Stimulated activated CD8-positive, alpha-beta memory T cell treated with anti-CD3 and anti-CD28 coated beads, Interleukin-2, amount 100 ng/mL, for 1 hour (primary cell): ENCODE measurements at places on chromosomes 1 and 21.

DNA sequence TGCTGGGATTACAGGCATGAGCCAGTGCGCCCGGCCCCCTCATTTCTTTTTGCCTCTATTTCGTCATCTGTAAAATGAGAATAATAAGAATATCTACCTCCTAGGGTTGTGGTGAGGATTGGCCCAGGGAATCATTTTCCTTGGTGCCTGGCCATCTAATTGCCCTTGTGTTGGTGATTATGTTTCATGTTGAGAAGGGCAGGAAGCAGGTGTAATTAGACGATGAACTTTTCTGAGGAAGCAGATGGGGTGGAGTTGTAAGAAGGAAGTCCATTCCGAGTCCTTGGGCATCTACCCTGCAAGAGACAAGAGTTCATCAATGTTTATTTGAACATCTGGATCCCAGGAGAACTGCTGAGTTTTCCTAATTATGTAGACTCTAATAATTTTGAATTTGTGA is 38.7 kb upstream of the NEK2 start:
- DNase-seq = no peak

- DNase-seq = no peak
Measured at GRCh38 chr1:184160236-184160635, 108.7 kb downstream of the TSEN15 start.

DNA sequence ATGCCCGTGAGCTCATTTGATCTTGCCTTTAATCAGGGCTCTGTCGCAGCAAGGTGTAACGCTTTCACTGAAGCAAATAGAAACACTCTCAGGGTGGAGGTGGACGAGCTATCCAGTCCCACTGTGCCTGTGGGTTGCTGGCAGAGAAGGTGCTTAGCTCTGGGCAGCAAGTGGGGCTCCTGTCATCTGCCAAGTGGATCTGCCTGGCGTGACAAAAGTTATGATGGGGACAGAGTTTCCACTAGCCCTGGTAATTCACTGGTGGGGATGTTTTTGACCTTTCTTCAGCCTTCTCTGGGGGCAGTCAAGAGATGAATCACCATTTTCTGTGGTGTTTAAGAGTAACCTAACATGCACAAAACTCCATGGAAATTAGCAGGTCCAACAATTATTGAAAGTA is 71.3 kb upstream of the EDEM3 start:
- DNase-seq = no peak

DNA sequence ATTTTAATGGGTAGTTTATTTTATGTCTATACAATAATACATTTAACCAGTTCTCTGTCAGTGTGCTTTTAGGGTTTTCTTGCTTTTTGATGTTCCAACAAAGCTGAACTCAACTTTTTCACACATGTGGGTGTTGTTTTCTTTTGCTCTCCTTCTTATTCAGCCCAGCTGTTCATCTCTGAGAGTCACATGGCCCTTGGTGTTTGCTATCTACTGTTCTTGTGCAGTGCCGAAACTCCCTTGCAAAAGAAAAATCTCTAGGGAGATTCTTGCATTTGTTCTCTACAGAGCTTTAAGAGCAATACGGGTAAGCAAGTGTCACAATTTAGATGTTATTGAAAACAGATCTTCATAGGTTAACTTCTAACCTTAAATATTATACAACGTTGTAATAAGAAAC is 281.1 kb upstream of the CXADR start:
- DNase-seq = no peak

DNA sequence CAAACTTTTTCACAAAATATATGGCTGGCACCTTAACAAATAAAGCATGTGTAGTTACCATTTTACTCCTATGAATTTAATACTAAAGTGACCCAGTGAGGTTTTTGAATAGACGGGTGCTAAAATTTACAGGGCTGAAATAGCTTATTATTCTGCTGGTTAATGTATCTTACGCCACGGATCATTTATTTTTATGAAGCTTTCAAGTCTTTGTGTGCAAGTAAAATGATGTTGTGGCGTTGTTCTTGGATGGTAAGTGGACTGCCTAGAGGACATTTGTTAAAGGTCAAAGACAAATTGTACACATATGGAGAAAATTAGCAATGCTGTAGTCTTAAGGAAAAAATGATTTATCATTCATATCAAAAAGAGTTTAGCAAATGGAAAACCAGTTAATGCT is 22.8 kb downstream of the INSL5 start:
- DNase-seq = no peak

GRCh38 chr1:160664573-160665051 is 17.8 kb upstream of the SLAMF1 start:
- DNase-seq = no peak

DNA sequence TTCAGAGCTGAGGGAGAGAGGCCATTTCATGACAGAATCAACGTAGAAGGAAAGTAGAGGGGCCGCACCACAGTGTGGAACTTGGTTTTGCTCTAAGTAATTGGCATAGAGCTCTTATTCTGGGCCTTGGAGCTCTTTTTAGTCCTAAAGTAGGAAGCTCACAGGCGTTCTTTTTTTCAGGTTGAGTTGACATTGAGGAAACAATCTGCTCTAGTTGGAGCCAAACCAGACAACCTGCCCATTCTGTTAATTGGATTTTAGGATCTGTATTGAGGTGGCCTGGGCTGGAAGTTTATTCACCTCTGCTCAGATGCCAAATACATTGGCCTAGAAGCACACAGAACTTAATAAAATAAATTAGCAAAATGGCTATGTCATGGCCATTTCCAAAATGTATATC is 1093.9 kb downstream of the ADGRL2 start:
- DNase-seq = no peak

- no peak for DNase-seq
Measured at GRCh38 chr1:202628646-202629215, 81.5 kb downstream of the SYT2 start.

- no peak for DNase-seq
Measured at GRCh38 chr1:183039985-183040447, 16.8 kb downstream of the LAMC1 start.

- DNase-seq = no peak
Measured at GRCh38 chr1:57858740-57859139, 434.9 kb upstream of the DAB1 start.

GRCh38 chr21:41210426-41211059 is 42.6 kb downstream of the BACE2 start:
- DNase-seq = no peak

DNA sequence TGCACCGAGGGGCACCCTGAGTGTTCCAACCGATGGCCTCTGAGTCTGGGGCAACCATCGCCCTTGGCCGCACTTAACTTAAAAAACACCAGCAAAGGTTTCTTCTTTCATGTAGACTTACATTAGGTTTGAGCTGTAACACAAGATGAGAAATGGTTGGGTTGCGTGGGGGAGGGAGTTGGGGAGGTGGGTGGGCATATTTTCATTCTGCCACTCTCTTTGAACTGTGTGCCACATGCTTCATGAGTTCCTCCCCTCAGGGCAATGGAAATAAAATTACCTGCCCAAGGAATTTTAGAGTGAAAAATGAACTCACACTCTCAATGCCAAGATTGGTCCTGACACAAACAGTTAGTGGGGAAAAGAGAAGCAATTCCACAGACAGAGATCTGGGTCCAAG is 430.1 kb upstream of the USP24 start:
- no peak for DNase-seq

- no peak for DNase-seq
Measured at GRCh38 chr1:89633800-89634625, 1.1 kb downstream of the LRRC8C start.

DNA sequence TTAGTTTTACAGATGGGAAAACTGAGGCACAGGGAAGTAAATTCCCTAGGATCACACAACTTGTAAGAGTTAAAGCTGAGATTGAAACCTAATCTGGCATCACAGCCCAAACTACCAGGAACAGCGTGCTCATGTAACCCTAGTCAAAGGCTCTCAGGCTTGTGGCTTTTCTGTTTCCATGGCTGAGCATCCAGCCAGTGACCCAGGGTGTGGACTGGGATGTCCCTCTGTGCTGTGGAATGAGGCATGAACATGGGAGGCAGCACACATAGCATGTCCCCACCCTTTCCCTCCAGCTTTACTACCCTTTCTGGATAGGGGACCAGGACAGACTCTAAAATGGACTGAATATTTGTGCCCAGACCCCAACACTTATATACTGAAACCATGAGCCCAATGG is 35.1 kb upstream of the RGS16 start:
- no peak for DNase-seq

GRCh38 chr21:45578176-45578801 is 36.0 kb upstream of the SLC19A1 start:
- no peak for DNase-seq

- no peak for DNase-seq
Measured at GRCh38 chr1:145985502-145986439, 10.6 kb downstream of the TXNIP start.

GRCh38 chr21:33655588-33656221 is 13.4 kb downstream of the ITSN1 start:
- no peak for DNase-seq

GRCh38 chr1:195637539-195637938 is 970.7 kb downstream of the KCNT2 start:
- no peak for DNase-seq

- DNase-seq = no peak
Measured at GRCh38 chr1:87684713-87685205, 356.1 kb downstream of the LMO4 start.

DNA sequence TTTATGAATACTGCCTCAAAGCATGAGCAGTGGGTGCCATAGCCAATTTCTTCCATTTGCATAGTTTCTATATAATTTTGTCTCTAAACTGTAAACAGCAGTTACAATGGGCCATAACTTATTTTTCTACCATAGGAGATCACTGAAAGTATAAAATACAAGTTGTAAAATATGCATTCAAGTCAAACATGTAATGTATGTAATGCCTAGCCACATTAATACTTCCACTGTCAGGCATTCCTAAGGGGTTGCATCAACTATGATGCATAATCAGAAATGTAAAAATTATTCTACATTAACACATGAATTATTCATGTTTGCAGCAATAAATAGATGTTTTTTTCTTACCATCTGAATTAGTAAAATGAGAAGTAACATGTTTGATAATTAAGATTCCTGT is 560.3 kb upstream of the ZP4 start:
- DNase-seq = no peak

- DNase-seq = no peak
Measured at GRCh38 chr1:168438626-168439025, 105.2 kb downstream of the XCL2 start.

GRCh38 chr21:30990514-30991262 is 47.6 kb downstream of the KRTAP19-8 start:
- no peak for DNase-seq

DNA sequence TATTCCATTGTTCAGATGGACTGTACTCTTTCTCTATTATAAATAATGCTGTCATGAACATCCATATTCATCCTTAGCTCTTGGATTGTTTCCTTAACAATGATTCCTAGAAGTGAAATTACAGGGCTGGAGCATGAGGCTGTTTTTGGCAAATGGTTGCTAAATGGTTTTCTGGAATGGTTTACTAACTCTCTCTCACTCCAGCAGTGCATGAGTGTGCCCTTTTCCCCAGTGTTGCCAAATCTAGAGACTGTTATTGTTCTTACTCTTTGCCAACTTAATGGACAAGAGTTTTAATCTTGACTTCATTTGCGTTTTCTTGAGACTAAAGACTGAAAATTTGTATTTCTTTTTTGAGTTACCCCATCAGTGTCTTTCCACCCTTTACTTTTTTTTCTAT is 113.0 kb downstream of the PAPPA2 start:
- no peak for DNase-seq

DNA sequence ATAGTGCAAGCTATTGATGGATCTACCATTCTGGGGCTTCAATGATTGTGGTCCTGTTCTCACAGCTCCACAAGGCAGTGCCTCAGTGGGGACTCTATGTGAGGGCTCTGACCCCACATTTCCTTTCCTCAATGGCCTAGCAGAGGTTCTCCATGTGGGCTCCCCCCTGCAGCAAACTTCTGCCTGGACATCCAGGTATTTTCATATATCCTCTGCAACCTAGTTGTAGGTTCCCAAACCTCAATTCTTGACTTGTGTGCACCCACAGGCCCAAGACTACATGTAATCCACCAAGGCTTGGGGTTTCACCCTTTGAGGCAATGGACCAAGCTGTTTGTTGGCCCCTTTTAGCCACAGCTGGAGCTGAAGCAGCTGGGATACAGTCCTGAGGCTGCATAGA is 35.9 kb upstream of the CFHR3 start:
- DNase-seq = no peak

DNA sequence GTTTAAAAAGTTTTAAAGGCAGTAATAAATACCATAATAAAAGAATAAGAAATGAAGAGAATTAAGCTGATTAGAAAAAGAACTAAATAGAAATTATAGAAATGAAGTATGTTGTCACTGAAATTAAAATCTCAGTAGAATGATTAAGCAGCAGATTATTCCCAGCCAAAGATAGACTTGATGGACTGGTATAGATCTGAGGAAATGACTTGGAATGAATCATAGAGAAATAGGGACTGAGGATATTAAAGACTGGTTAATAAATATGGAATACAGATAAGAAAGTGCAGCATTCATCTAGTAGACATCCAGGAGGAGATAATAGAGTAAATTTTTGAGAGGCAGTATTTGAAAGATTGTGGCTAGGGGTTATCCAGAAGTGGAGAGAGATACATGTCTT is 28.7 kb downstream of the MARK1 start:
- DNase-seq = no peak

- DNase-seq = no peak
Measured at GRCh38 chr1:33096363-33097005, 15.5 kb downstream of the AZIN2 start.

GRCh38 chr1:78519446-78519845 is 28.7 kb downstream of the PTGFR start:
- no peak for DNase-seq

DNA sequence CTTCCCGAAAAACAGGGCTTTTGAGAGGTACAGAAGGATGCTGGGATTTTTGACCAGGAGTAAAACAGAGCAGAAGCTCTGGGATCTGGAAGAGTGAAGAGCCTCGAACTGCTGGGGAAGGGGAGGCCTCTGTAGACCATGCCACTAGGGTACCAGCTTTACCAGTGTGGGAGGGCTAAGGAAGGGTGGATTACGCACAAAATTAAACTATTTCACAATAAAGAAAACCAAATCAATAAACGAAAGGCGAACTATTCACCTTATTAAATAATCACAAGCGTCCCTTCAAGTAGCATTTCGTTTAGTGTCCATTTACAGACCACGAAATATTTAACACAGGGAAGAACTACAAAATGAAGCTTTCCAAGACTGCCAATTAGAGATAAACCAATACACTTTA is 723 bp downstream of the CZIB start:
- DNase-seq = no peak

DNA sequence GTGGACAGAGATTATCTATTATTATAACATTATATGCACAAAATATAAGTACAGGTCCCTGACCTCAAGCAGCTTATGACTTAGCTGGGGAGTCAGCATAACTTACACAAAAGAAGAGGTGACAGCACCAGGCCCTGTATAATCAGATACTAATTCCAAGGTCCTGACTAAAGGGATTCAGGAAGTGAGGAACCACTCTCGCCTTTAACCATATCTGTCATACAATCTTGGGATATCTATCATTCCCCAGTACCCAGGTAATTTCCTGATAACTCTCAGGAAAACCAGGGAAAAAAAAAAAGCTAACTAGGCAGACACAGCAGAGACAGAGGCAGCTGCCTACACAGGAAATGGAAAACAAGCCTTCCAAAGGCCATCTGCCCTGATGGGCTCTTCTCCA is 78.5 kb upstream of the CAMK1G start:
- DNase-seq = no peak

GRCh38 chr1:32828341-32828740 is 10.9 kb downstream of the S100PBP start:
- DNase-seq = no peak
